ENCODE measurements at places on chromosomes 16 and 17.

GRCh38 chr16:14286368-14287230 is 215.5 kb downstream of the MRTFB start:
- peak; percentile 79 for DNase-seq

GRCh38 chr16:14362774-14363371 is 267.2 kb downstream of the PARN start:
- DNase-seq, result no peak

- no peak for DNase-seq
Observed at GRCh38 chr16:19883966-19884485, 622 bp downstream of the GPRC5B start.

DNA sequence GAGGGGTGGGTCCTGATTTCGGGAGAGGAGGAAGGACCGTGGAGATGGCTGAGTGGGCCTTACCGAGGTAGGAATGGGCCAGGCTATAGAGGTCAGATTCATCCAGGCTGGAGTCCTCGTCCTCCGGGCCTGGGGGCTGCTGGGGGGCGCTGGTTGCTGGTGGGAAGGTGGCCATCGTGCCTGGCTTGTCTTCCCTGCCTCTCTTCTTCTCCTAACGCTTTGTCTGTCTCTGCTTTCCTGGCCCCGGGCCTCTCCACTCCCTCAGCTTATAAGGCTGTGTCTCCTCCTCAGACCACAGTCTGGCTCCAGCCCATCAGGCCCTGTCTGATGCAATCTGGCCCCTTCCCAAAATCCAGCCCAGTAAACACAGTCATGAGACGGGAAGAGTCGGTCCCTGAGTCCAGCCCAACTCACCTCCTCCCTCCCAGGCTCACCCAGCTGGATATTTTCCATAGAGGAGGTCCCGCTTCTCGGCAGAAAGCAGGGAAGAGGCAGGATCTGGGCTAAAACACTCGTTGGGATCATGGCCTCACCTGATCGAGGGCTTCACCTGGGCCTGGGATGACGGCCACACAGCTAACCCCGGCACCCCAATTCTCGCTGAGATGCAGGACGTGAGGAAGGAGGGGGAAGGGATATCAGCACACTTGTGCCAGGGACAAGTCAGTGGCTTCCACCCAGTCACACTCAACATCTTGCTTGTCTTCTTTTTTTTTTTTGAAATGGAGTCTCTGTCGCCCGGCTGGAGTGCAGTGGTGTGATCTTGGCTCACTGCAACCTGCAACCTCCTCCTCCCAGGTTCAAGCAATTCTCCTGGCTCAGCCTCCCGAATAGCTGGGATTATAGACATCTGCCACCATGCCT is at the start of gene NUPR1:
Gene NUPR1 (minus strand): TSS at position 242 of the 864 bp plus-strand sequence. CDS start 67 bp downstream, at position 175.
- DNase-seq, result no peak

GRCh38 chr16:81496742-81497141 is 52.1 kb downstream of the CMIP start:
- DNase-seq, result no peak

DNA sequence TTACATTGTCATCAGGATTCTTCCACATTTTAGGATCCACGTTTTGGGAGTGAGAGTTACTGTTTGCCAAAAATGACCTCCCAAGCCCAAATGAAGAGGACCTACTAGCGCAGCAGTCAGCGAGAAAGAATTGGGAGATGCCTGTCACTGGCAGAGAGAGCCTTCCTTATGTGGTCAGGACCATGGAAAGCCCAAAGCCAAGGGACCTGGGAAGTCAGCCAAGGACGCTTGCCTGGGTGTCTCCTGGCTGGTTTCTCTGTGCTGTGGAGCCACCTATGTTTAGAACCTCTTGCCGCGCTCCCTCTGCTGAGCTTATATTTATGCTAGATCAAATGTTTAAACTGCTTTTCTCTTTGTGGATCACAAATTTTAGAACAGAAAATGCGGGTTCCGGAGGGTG is 24.9 kb upstream of the RHBDL3 start:
- DNase-seq, result no peak

- DNase-seq, result no peak
Observed at GRCh38 chr16:56669005-56669839, at the start of gene MT1H. MT1H (plus strand) TSS chr16:56669814; CDS start chr16:56669885, 71 bp downstream.

DNA sequence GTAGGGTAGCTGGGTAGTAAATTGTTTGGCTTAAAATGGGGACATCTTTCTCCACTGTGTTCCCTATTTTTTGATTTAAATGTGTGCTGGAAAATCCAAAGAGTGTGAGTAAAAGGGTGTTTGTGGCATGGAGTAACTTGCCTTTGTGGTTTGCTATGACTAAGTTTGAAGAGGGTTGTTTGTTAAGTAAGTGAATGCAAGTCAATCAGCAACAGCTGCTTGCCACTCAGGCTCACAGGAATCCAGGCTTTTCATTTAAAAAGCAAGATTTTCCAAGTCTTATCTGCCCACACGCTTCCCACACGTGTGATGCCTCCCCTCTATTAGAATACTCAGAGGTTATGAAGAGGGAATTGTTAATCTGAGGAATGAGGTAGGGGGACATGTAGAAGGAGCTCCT is 847.7 kb upstream of the RBFOX1 start:
- DNase-seq, result no peak

Data from GM06990 (cell line).